ENCODE measurements at places on chromosomes 16 and 17.

DNA sequence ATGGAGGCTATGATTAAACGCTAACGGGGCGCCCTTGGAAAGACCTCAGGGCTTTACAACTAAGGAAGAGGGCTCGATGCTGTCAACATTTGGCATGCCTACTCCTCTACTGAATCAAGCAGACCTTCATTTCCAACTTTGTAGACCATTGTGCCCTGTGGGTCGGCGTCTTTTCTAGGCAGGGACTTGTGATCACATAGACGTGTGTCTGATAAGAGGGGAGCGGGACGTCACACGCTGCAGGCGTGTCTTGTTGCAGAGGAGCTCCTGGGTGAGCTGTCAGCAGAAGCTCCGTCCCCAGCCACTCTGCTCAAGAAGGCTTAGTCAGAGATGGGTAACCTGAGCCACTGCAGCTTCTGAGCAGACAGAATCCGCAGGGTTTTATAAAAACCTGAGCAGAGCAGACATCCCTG is 2.8 kb downstream of the MAPK8IP3 start:
- DNase-seq: peak; percentile 18

DNA sequence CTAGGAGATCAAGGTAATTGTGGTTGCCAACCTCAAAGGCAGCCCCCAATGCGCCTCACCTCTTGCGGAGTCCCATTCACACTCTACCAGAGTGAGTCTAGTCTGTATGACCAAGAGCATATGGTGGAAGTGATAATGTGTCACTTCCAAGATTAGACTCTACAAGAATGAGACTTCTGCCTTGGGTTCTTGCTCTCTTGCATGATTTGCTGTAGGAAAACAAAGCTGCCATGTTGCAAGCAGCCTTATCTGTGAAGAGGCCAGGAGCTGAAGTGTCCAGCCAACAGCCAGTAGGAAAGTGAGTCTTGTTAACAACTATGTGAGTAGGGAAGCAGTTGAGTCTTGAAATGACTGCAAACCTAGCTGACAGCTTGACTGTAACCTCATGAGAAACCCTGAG is 3.4 kb downstream of the TERF2 start:
- DNase-seq: no peak

DNA sequence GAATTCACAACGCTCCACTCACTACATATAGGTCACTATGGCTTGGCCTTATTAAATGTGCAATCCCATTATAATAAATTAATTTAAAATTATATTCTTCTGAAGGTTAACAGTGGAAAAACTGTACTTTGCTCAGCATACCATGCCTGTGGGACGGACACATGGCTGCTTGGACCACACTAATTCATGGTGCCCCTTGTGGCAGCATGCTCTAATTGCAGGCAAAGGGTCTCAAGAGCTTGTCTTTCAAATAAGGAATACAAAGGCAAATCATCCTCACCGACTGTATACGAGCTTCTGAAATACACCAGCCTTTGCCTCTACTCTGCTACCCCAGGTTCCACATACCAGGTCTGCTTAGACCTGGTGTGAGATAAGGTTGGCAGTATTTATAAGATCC is 11.7 kb downstream of the SMPD3 start:
- no peak for DNase-seq

DNA sequence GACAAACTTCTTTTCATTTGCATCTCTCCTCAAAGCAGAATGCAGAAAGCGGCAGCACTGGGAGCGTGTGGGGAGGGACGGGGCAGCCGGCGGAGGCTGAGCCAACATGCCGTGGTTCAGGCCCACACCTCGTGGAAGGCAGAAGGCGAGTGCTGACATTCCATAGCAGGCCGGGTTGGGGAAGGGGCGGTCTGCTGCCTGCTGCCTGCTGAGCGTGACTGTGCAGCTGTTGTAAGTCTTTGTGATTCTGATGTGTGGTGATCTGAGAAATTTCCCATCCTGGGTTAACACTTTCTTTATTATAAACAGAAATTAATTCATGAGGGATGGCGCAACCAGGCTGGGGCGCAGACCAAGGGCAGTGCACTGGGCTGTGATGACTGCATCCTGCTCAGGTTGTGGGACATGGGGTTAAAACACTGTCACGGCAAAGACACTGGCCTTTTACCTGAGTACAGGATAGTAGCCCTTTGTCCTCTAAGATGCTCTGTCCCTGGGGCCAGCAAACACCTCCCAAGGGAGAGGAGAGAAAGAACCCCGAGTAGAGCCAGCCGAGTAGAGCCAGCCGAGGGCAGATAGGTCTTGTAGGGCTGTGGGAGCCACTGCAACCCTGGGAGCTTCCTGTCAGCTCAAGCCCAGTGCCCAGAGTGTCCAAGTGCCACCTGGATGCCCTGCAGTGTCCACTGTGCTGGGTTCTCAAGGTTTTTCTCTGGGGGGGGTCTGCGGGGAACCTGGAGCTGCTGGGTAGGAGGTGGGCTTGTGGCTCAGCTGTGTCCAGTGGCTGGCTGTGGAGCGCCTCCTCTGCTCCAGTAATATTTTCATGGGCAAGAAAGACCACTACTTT is 8.8 kb upstream of the DNASE1 start:
- no peak for DNase-seq

- DNase-seq: peak; percentile 72
Measured at GRCh38 chr17:1486802-1487695, 5.4 kb downstream of the MYO1C start.

GRCh38 chr16:69397821-69398521 is 12.2 kb upstream of the TERF2 start:
- DNase-seq: no peak

DNA sequence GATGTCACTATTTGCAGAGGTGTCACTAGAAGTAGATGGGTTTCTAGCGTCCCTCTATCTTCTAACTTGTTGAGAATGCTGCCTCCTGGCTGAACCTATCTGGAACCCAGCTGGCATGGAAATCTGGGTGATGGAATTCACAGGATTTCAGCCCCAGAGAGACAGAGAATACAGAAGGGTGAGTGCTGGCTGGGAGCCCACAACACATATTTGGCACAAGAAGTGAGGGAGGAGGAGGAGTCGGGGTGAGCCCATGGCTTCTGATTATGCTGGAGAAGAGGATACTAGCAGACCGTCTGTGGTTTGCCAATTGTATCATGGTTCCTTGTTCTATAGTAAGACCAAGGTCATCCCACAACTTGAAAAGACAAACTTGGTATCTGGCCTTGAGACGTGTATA is 557.8 kb upstream of the SALL1 start:
- no peak for DNase-seq

- no peak for DNase-seq
Measured at GRCh38 chr17:54901230-54901822, 674 bp downstream of the TOM1L1 start.

- no peak for DNase-seq
Measured at GRCh38 chr17:56939869-56940484, 20.9 kb downstream of the COIL start.

DNA sequence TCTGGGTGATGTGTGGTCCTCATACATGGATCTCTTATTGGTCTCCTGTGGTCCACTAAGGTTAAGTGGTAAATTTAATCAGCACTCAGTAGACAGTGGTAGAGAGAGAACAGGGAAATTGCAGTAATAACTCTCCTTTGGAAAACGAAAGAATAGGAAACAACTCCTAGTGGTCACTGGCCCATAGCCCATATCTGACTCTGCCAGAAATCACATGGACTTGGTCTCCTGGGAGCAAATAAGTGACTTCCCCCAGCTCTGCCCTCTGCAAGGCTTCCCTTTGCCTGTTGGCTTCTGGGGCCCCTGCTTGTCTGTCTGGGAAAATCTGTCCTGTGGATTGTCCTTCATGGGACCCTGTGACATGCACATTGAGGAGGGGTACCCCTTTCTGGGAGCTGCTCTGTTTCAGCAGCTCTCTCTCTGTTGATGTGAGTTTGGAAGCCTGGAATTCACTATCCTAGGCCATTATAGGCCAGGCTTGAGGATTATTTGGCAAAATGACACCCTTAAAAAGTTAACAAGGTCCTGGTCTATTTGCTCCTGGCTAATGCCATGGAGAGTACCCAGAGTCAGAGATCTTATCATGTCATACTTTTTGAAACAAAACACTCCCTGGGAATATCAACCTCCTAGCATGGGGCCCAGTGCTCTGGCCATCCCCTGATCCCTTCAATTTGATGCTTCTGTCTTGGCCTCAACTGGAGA is 58.0 kb upstream of the HNF1B start:
- DNase-seq: no peak

- peak; percentile 59 for DNase-seq
Measured at GRCh38 chr17:43720311-43721060, 38.1 kb downstream of the SOST start.

- no peak for DNase-seq
Measured at GRCh38 chr17:292531-293382, 59.9 kb downstream of the RPH3AL start.

DNA sequence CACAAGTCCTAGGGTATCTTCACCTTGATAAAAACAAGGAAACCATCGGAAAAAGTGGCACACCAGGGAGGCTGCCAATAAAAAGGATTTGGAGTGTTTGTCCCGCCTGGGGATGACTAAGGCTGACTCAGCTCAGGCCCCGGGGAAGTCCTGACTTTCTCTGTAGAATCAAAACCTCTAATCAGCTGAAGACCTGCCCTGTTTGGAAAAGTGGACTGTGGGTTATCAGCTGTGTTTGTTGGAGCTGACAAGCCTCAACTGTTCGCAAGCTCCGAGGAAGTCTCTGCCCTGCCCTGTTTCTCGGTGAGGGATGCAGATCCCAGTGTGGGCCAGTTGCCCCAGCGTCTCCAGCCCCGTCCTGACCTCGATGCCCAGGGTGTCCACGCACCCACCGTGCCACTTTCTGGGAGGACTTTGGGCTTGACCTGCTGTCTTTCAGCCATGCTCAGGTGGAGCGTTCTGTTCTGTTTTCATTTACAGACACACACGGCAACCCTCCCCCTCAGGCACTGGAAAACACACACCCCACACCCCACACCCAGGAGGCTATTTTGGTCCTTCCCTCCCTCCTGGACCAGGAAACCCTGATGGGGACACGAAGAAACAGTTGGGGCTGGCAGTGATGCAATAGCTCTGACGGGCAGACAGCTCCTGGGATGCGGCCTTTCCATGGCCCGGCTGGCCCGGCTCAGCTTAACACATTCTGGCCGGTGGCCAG is 27.6 kb upstream of the PITPNA start:
- no peak for DNase-seq

GRCh38 chr17:21294321-21295035 is 10.0 kb downstream of the MAP2K3 start:
- no peak for DNase-seq

DNA sequence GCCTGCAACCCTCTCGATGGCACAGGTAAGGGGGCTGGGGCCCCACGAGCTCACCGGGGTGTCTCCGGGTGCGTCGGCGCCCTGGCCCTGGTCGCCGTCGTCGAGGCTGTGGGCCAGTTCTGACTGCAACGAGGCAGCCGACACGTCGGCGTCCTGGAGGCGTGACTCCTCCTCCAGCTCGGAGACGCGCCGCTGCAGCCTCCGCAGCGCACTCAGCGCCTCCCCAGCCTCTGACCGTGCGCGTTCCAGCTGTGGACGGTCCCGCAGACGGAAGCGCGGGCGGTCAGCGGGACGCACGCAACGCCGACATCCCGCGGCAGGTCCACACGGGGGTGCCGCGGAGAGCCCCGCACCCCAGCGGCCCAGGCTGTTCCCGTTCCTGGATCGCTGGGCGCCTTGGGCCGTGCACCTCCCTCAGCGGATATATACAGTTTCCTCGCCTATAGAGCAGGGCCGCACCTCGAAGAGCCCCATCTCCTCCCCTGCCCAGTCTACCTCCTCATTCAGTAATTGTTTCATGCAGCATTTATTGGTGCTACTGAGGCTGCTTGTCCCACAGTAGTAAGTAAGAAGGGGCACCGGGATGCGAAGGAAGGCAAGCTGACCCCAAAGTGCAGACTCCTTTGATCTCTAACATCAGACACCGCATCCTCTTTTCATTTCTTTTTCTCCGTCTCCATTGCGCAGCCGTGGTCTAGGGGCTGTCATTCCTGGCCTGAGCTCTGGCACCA is 5.8 kb downstream of the THOC6 start:
- DNase-seq: no peak

GRCh38 chr17:5539286-5539685 is 45.0 kb downstream of the NLRP1 start:
- no peak for DNase-seq

DNA sequence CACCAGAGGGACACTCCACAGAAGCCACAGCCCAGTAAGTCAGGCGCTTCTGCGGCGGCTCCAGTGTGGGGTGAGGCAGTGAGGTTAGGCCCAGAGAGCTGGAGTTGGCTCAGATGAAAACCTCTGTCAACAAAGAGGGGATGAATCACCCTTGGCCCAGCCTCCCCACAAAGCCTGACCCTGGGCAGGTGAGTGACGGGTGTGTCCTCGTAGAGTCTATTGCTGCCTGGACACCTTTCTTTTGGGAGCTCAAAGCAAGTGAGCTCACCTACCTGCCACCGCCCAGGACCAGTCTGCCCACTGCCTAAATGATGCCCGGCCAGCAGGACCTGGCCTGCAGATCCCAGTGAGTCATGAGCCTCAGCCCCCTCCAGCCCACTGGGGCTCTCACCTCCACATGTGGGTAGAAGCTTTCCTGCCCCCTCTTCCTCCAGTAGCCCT is 24.9 kb upstream of the DBNDD1 start:
- DNase-seq: no peak

DNA sequence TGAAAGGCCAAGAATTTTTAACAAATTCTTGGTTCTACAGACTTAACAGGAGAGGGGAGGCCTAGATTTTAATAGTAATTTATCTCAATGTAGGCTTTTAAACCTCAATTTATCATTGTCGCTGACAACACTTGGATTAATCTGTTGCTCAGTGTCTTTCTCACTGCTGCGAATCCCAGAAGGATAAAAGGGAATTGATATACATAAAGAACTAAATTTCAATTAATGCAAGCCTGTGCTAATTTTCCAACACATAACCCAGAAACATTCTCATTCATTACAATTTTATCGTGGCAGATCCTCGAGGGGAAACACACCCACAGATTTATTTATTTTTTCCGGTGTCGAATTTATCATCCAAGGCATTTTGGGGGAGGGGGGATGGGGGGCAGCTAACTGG is 98.1 kb downstream of the WSCD1 start:
- DNase-seq: no peak

- no peak for DNase-seq
Measured at GRCh38 chr16:86662195-86662594, 83.8 kb downstream of the FOXL1 start.

DNA sequence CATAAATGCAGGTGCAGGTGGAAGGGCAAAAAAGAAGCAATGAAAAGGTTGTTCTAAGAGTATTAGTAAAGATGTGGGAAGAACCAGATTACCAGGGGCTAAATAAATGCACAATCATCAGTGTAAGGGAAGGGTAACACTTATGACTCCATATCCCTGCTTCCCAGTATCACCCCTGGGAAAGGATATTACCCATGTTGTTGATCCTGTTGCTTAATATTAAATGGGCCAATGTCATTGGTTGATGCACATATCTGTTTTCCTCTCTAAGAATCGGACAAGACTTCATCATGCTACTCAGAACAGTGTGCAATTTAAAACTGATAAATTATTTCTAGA is 34.7 kb upstream of the ABCA6 start:
- DNase-seq: no peak

DNA sequence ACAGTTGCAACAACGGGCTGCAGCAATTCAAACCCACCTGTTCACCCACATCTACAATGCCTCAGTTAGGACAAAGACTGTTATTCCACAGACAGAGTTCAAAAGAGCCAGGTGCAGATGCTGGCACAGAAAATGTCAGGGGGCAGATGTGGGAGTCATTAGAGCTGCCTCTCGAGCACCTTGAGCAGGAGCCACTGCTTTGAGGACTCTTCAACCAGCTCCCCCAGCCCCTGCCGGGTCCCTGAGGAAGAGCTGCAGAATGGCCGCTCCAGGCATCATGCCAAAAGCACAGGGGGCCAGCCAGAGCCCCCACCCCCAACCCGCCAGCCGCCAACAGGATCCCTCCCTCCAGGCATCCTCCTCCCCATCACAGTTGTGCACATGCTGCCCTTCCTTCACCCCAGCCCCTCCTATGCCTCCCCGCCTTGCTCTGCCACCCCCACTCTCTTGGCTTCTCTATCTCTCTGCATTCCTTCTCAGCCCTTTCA is 20.8 kb downstream of the C17orf67 start:
- DNase-seq: no peak
